Renal cortex interstitium (tissue), 15 donors: ENCODE measurements at places on chromosomes 7 and 10. TPM values are rescaled to one million over a fixed set of nuclear protein-coding genes. Genes with fewer than 3 reads are reported as not detected.
A peak's percentile ranks its signal among the peaks of the same experiment; 100 is the strongest.

Gene STAMBPL1
- 1.5 TPM for polyA plus RNA-seq

- DNase-seq, result no peak
Measured at GRCh38 chr10:125775491-125776106, at the start of gene MMP21. MMP21 (minus strand) TSS chr10:125775821; CDS start chr10:125775821, 0 bp downstream.

DNA sequence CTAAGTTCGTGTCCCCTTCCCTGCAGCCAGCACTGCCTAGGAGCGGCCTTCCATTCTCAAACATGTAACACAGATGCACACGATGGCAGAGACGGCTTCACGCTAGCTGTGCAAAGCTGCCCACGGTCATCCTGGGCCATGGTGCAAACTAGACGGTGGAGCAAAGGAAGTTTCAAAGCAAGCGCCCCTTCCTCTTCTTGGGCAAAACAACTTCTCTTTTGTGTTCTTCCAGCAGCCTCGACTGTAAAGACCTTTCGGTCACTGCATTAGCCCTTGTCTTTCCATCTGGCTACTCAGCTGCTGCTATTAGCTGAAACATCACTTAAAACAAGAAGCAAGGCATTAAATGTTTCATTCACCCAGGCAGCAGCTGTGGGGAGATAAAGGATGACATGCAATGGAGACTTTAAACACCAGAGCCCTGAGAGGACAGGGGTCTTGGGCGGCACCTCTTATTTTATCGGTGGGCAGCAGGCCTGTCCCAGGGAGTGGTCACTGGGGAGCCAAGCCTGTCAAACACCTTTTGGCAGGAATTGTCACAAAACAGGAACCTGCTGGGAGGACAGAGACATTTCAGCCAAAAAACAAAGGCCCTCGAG is 214.8 kb downstream of the KLF6 start:
- DNase-seq, result no peak

GRCh38 chr7:290554-291372 is 793 bp downstream of the FOXL3 start:
- DNase-seq, result no peak

- no peak for DNase-seq
Measured at GRCh38 chr10:72462261-72462660, 107.5 kb upstream of the DNAJB12 start.

GRCh38 chr7:152710153-152710442 is 34.2 kb upstream of the XRCC2 start:
- DNase-seq, result no peak

DNA sequence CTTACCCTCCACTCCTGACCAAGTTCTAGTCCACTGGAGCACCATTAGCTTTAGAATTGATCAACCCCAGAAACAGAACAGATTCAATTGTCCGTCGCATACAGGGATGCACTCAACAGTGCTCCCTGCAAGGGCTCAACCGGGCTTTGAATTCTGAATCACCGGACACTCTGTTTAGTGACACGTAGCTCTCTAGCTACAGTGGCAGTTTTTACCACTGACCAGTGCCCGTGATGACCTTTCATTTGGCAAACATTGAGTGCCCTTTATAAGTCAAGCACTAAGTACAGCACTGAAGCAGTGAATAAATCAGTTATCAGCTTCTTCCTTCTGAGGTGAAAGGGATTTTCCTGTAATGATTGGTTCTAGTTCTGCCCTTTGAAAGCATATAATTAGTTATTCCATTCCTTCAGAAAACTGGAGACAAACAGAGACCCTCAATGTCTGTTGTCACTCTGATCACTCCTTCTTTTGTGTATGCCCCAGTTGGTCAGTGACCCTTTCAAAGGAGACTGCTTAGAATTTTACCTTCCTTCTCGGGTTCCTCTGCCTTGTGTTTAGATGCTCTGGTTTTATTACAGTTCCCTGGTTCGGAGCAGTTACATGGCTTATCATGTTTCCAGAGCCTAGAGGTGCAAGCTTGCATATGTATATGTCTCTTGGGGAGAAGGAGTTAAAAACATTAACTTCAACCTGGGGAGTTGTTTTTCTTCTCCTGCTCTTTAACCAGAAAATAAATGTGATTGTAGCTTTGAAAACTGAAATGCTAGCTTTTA is 68.9 kb downstream of the ZNF365 start:
- peak; percentile 18 for DNase-seq

Gene TACC2
- 42.0 TPM for polyA plus RNA-seq

- DNase-seq, result no peak
Measured at GRCh38 chr7:81296726-81297125, 377.9 kb upstream of the SEMA3C start.

GRCh38 chr10:114715171-114715670 is 57.1 kb upstream of the ABLIM1 start:
- no peak for DNase-seq

GRCh38 chr10:126119599-126119998 is 223.2 kb downstream of the FANK1 start:
- no peak for DNase-seq

Gene COBL
- polyA plus RNA-seq, result 19.1 TPM

- no peak for DNase-seq
Measured at GRCh38 chr7:29319719-29320521, 125.3 kb downstream of the CHN2 start.

Gene POLR2J3
- polyA plus RNA-seq, result 80.1 TPM

Gene PRR15
- polyA plus RNA-seq, result 4.3 TPM
